ENCODE measurements at places on chromosomes 11 and 22. TPM values are rescaled to one million over a fixed set of nuclear protein-coding genes. Genes with fewer than 3 reads are reported as not detected.
A peak's percentile ranks its signal among the peaks of the same experiment; 100 is the strongest.

The UBQLNL gene
- 0.29 TPM for total RNA-seq

The NPAT gene
- total RNA-seq, result 31.0 TPM

The GRAP2 gene
- total RNA-seq, result 195 TPM

The B3GAT1 gene
- total RNA-seq, result 0.17 TPM

DNA sequence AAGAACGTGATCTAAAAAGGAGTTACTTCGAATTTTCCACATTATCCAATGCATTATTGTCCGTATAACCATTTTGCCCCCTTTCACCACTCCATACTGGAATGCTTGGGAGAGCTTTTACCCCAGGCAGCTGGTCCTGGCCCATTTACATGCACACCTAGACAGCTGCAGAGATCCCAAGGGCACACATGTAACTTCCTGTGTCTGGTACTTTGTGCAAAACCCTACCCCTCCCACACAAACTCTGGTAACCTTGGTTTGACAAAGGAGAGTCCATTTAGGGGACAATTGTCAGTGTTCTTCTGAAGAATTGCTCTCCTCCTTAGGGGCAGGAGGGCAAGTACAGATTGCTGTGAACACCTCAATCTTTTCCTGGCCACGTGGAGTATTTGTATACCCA, 57.3 kb upstream of the SORL1 start:
- H3K4me1 ChIP-seq, result peaks cover 3% of the 10 kb centered on the region
- no peak overlapping the region for H3K27ac ChIP-seq
- no peak for DNase-seq
- no peaks in the 10 kb centered on the region for H3K27me3 ChIP-seq
- no peak overlapping the region for H3K4me3 ChIP-seq

DNA sequence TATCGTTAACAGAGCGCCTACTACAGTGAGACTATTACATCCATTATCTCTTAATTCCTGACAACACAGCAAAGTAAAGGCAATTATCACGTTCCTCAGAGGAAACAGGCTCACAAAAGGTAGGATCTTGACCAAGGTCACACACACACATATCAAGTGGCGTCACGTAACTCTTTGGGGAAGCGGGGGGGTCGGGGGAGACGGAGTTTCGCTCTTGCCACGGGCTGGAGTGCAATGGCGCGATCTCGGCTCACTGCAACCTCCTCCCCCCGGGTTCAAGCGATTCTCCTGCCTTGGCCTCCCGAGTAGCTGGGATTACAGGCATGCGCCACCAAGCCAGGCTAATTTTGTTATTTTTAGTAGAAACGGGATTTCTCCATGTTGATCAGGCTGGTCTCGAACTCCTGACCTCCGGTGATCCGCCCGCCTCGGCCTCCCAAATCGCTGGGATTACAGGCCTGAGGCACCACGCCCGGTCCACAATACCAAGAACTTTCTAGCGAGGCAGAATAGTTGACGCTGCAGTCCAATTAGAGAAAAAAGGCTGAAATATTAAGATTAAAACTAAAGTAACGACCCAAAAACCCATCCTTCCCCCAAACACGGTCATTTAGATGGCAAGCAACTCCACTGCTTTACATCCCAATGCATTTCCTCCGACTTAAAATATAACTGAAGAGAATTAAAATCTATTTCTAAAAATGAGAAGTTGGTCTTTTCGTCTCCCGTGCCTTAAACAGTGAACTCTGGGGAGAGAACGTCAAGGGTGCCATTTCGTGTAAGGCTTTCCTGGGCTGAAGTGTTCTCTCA, 1.2 kb downstream of the DDX17 start:
- peak overlapping the region; percentile 98 for H3K27ac ChIP-seq
- no peaks in the 10 kb centered on the region for H3K27me3 ChIP-seq
- H3K36me3 ChIP-seq, result peaks cover 6% of the 10 kb centered on the region
- H3K4me1 ChIP-seq, result peaks cover 47% of the 10 kb centered on the region

- no peaks in the 10 kb centered on the region for H3K36me3 ChIP-seq
- peaks cover 6% of the 10 kb centered on the region for H3K4me1 ChIP-seq
- H3K27ac ChIP-seq, result no peak overlapping the region
- no peak overlapping the region for H3K4me3 ChIP-seq
Observed at GRCh38 chr22:29152045-29152953, 53.4 kb upstream of the EMID1 start.

GRCh38 chr11:14687943-14688627, 44.5 kb downstream of the PDE3B start:
- H3K27ac ChIP-seq, result peak overlapping the region; percentile 83
- H3K4me1 ChIP-seq, result peaks cover 18% of the 10 kb centered on the region
- H3K27me3 ChIP-seq, result no peaks in the 10 kb centered on the region
- no peak for DNase-seq
- no peak overlapping the region for H3K4me3 ChIP-seq

DNA sequence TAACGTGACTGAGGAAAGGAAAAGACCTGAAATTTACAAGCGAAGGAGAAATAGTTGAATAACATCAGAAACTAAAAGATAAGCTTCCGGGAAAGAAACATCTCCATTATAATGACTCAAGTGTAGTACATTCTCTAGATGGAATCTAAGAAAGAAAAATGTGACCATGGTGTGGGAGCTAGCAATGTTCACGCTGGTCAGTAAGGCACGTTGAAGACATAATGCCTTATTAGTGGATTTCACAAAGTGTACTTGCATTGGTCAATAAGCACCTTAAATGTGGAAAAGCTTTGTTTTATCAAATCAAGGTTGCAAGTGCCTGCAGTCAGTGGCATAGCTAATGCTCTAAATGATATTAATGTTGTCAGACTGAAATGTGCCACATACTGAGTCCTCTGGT, 2.8 kb upstream of the LARGE1 start:
- H3K27me3 ChIP-seq, result peaks cover 52% of the 10 kb centered on the region
- H3K36me3 ChIP-seq, result peaks cover 2% of the 10 kb centered on the region
- peaks cover 15% of the 10 kb centered on the region for H3K4me1 ChIP-seq

DNA sequence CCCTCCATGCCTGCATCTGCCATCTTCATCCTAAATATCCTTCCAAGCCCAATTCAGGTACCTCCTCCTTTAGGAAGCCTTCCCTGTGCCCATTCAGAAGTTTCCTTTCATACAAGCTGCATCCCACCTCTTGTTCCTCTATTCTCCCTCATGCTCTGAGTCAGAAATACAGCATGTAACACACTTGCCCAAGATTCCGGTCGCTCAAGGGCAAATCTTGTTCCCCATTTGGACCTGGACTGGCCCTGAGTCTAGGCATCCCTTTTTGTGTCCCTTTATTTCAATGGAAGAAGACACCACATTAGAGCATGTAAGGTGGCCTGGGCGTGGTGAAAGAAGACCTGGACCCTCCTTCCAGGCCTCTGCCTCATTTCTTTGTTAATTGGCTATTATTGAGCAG, 38.5 kb downstream of the RTL6 start:
- DNase-seq, result no peak
- H3K4me3 ChIP-seq, result no peak overlapping the region
- no peaks in the 10 kb centered on the region for H3K36me3 ChIP-seq
- no peaks in the 10 kb centered on the region for H3K27me3 ChIP-seq

GRCh38 chr11:122877732-122878131, 4.8 kb upstream of the JHY start:
- H3K4me1 ChIP-seq, result peaks cover 13% of the 10 kb centered on the region
- DNase-seq, result no peak
- H3K36me3 ChIP-seq, result no peaks in the 10 kb centered on the region
- peak overlapping the region; percentile 47 for H3K27ac ChIP-seq
- H3K27me3 ChIP-seq, result peaks cover 5% of the 10 kb centered on the region

DNA sequence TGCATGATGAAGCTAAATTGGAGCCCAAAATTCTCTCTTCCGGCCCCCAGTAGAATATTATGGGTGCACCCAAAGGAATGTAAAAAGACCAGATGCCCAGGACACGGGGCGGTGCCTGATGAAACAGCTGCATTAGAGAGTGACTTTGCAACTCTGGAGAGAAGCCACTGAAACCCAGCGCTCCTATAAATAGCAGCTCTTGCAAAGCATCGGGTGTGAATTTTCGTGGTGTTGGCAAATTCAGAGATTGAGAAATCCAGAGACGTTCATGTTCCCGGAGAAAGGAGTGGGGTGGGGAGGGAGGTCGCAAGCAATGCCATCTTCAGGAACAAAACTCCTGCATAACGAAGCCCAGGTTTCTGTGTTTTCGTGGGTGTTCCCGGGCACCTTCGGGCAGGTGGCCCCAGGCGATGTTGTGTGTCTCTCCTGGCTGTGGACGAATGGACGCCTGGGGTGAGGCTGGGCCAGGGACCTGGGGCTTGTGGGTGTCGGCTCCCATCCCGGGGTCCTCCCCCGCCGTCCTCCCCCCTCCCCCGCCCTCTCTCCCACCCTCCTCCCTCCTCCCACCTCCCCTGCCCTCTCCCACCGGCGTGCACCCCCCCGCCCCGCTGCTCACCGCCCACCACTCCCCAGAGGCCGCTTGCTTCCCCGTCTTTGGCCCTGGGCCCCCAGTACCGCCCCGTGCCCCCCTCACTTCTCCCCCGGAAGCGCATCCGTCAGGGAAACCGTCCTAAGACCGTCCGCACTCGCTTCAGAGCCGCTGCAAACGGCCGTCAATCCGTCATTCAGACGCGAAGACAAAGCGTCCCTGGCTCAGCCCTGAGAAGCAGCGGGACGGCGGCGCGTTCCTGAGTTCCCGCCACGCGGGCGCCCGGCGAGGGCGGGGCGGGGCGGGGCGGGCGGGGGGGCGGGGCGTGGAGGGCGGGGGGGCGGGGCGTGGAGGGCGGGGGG, 26.7 kb upstream of the TOLLIP start:
- H3K36me3 ChIP-seq, result no peaks in the 10 kb centered on the region
- peak overlapping the region; percentile 41 for H3K4me3 ChIP-seq
- H3K27ac ChIP-seq, result no peak overlapping the region
- DNase-seq, result peak; percentile 58
- H3K27me3 ChIP-seq, result no peaks in the 10 kb centered on the region

DNA sequence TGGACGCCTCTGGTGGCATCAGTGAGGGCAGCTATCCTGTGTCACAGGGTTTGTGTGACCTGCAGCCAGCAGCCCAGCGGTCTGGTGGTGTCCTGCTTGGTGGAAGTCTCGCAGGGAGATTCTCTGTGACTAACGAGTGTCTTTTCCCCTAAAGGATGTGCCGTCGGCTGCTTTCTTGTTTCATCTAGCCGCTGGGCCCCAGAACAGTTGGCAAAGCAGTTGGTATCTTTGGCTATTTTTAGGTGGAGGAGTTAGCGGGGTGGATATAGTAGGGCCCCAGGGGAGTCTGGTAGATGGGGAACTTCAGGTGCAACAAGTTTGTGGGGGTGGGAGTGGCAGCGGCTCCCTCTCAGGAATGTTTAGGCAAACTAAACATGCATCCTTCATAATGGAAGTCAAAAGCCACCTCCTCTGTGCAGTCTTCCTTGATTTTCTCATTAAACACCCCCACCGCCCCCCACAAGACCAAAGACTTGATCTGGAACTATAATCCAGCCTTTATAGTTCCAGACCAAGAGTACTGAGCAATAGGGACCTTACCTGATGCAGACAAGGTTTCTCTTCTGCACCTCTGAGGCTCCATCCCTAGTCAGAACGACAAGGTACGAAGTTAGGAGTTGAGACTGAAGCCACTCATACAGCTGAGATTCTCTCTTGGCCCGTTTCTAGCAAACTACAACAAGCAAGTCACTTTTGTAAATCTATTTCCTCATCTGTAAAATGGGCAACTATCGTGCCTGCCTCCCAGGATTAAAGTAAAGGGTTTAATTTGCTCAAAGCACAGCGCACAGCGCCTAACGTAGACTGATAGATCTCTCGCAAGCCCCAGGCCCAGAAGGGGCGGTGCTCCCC, 1.1 kb upstream of the PELI3 start:
- peak overlapping the region; percentile 87 for H3K27ac ChIP-seq
- H3K36me3 ChIP-seq, result peaks cover 2% of the 10 kb centered on the region
- H3K4me3 ChIP-seq, result peak overlapping the region; percentile 90
- no peaks in the 10 kb centered on the region for H3K27me3 ChIP-seq

DNA sequence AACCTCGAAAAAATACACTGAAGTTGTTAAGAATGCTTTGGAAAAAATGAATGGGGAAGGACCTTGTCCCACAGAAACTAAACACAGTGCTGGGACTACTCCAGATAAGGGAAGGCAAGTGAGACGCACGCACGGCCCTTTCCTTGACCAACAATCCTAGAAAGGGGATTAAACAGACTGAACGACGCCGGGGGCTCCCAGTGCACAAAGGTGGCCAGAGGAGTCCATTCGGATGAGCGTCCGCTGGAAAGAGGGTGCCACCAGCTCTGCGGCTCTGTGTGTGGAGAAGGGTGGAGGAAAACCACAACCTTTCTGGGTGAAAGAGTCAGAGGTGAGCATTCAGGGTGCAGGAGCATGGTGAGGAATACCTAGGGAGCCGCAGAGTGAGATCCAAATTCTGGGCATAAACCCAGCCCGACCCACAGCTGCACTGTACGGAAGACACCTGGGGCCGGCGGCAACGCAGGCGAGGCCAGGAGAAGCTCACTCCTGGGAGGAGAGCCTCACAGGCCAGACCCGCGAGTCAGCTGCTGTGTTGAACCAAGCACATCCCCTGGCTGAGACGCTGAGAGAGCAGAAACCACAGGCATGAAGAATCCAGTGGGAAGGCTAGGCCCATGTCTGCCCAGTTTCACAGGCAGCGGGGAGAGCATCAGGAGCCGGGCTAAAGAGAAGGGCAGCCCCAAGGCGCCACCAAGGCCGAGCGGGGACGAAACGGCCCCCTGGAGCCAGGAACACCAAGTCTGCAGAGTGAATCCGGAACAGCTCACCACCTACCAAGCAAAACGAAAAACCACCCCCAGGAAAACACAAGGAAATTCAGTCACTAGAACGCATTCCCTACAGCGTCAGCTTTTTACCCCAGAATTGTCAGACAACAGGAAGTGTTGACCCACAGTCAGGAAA, 177.1 kb downstream of the BRD1 start:
- H3K27me3 ChIP-seq, result no peaks in the 10 kb centered on the region
- no peak overlapping the region for H3K4me3 ChIP-seq
- peaks cover 3% of the 10 kb centered on the region for H3K36me3 ChIP-seq
- no peak overlapping the region for H3K27ac ChIP-seq

- H3K27me3 ChIP-seq, result no peaks in the 10 kb centered on the region
- no peak overlapping the region for H3K27ac ChIP-seq
- no peak for DNase-seq
- no peak overlapping the region for H3K4me3 ChIP-seq
- H3K4me1 ChIP-seq, result peaks cover 17% of the 10 kb centered on the region
Observed at GRCh38 chr22:29263791-29264276, 3.9 kb downstream of the RHBDD3 start.

- no peaks in the 10 kb centered on the region for H3K36me3 ChIP-seq
- peak overlapping the region; percentile 22 for H3K27ac ChIP-seq
- no peaks in the 10 kb centered on the region for H3K27me3 ChIP-seq
- no peak for DNase-seq
- H3K4me1 ChIP-seq, result peaks cover 8% of the 10 kb centered on the region
Observed at GRCh38 chr11:129766898-129767604, 48.6 kb upstream of the TMEM45B start.

GRCh38 chr22:27045103-27045947, 387.9 kb downstream of the MIAT start:
- no peaks in the 10 kb centered on the region for H3K36me3 ChIP-seq
- H3K27me3 ChIP-seq, result peaks cover 24% of the 10 kb centered on the region
- H3K27ac ChIP-seq, result no peak overlapping the region
- H3K4me1 ChIP-seq, result no peaks in the 10 kb centered on the region

DNA sequence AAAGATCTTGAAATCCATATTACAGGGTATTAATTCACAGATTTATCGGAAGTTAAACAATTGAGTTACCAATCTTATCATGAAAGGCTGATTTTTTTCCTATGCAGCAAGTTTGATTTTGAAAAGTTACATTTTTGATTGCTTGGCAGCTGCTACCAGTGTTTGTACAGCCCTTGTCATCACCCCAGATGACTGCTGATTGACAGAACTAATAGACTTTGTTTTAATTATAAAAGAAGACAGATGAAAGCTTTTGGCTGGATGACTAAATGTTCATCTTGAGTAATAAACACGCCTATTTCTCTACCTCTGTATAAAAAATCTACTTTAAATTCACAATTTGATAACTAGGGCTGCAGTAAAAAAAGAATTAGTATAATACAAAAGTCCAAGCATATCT, 259.7 kb downstream of the TTC28 start:
- no peak overlapping the region for H3K4me3 ChIP-seq
- no peaks in the 10 kb centered on the region for H3K4me1 ChIP-seq
- H3K36me3 ChIP-seq, result peaks cover 2% of the 10 kb centered on the region
- peaks cover 25% of the 10 kb centered on the region for H3K27me3 ChIP-seq
